T-helper 2 cell (primary cell): ENCODE measurements at places on chromosomes 3 and 15.

- DNase-seq = no peak
These were observed 55.5 kb upstream of the ADAMTS9 start for GRCh38 chr3:64743156-64743886.

GRCh38 chr3:172654470-172654869 is 56.4 kb downstream of the NCEH1 start:
- DNase-seq = no peak

DNA sequence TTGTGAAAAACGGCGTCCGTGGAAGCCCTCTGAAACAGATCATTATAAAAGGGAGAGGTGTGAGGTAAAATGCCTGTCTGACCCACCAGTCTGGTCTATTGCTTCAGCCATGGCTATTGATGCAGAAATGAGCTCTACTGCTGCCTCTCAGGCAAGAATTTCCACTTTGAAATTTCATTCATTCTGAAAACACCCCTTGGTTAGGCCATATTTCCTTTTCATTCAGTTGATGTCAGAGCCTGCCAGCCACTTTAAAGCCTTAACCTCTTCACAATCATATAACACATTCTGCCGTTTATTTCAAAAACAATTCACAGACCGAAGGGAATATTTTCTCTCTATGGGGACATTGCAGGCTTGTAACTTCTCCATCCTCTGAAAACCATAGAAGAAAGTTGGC is 71.9 kb downstream of the FOXB1 start:
- DNase-seq = no peak

- DNase-seq = no peak
These were observed 13.8 kb upstream of the THRB start for GRCh38 chr3:24508423-24508839.

- no peak for DNase-seq
These were observed 35.9 kb downstream of the ATP2C1 start for GRCh38 chr3:130929804-130930203.

GRCh38 chr3:113270068-113270467 is 58.7 kb downstream of the BOC start:
- no peak for DNase-seq
